ENCODE measurements at places on chromosomes 4 and X.

DNA sequence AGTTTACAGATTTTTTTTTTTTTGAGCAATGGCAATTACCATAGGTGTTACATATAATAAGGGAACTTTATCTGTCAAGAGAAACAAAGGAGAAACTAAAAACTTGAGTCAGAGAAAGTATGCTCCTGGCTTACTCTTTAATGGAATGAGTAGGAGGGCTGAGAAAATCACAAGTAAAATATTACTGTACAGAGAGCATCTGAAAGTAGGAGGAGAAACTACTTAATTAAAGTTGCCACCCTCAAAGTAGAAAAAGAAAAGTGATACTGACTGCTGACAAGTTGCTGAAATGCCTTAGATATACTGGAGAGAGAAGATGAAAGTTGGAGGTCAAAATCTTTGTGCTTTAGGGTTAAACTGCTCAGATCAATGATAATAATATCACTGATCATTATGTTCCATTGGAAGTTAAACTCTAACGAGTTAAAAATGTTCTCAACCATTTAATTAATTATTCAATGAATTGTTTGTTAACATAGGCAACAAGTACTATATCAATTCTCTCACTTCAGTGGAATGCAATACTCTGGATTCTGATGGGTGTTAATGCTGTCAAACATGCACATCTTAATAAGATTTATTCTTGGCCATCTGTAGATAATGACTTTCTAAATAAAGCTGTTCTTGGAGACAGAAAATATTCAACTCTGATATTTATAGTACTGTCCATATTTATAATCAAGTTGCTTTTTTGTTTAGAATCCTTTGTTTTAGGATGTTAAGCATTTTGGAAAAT lies 61.2 kb upstream of the CAMK2D start:
- no peak for DNase-seq

DNA sequence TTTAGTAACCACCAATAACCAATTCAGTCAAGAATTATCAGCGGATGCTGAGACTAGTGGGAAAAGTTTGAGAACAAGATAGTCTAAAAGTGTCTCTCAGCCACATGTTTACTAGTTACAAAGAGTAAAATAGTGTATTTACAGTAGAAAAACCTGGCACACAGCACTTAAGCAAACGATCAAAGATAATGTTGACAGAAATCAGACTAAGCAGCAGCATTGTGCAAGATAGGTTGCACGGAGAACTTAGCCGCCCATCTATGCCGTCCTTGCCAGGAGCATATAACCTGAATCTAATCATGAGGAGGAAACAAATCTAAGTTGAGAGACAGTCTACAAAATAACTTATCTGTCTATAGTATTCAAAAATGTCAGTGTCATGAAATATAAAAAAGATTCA lies 35.3 kb downstream of the KLHL5 start:
- no peak for DNase-seq

- no peak for DNase-seq
Observed at GRCh38 chr4:71683309-71683708, 100.6 kb downstream of the GC start.

DNA sequence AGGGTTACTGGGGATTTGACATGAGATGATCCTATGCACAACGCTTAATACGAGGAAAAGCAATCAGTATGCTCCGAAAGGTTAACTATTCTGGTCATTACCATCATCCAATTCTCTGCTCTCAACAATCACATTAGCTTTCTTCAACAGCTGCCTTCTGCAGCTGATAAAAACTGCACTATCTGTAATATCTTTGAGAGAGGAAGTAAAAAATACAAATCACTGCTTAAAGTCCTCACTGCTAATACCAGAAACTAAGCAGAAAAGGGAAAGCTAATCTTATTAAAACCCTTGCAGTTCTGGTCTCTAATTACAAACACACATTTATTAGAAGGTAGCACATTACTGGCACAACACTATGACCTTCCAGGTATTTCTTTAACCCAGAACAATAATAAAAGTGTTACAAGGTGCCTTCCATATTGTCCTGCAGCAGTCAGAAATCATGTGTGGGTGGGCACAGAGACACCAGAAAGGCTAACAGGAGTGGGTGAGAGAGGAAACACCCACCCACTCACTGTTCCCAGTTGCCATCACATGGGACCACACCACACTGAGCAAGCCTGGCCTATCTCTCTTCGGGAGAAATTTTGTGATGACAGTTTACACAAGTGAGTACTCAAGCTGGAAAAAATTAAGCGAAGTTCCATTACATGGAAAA lies 71.0 kb downstream of the RELL1 start:
- no peak for DNase-seq

- DNase-seq, result peak; percentile 20
Observed at GRCh38 chrX:39204945-39205344, 403.7 kb downstream of the MID1IP1 start.

GRCh38 chrX:65821721-65822496 lies 154.5 kb downstream of the MSN start:
- no peak for DNase-seq

DNA sequence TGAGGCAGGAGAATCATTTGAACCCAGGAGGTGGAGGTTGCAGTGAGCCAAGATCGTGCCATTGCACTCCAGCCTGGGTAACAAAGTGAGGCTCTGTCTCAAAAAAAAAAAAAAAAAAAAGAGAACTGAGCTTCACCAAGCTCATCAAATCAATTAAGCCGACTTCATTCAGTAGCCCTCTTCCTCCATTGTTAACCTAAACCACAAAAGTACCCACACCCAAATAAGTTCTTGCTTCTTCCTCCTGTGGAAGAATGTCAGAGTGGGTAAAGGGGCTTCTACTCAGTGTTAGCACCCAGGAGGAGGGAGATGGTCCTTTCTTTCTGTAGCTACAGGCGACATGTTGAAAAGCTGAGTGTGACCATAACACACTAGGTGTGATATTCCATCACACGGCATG lies 58.6 kb upstream of the CHRNA9 start:
- no peak for DNase-seq

DNA sequence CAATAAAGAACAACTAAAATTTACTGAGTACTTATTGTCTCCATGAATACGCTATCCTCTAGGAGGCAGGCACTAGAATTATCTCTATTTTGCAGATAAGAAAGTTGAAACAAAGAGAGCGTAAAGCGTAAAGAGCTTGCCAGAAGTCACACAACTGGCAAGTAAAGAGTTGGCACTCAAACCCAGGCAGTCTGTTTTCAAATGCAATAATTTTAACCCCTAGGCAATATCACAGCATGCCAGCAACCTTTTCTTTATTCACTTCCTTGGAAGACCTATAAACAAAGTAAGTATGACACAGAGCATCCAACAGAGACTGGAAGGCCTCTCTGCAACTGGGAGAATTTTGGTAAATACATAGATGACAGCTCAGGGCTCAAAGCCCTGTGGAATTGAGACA lies 23.2 kb upstream of the AMELX start:
- DNase-seq, result no peak

DNA sequence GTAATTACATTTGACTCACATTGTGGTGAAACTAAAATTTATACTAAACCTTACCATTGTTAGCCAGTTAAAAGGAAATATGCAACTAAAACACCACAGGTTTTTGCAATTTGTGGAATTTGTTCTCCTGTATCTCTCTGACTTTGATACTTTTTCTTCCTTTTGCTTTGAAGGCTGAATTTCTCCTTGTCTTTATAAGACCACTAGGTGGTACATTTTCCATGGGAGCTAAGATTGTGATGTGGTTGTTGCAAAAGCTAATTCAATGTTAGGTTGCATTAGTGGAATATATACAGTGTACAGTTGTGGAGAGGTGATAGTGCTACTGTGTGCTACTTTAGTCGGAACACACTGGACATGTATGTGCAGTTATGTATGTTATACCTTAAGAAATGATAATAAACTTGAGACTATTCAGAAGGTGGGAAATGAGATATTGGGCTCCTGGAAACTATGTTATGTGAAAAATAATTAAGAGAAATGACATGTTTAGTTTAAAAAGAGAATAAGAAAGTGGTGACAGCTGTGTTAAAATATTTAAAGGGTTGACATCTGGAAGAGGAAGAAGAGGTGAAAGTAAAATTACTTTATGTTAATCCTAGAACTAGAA lies 70.3 kb downstream of the ARL9 start:
- no peak for DNase-seq

DNA sequence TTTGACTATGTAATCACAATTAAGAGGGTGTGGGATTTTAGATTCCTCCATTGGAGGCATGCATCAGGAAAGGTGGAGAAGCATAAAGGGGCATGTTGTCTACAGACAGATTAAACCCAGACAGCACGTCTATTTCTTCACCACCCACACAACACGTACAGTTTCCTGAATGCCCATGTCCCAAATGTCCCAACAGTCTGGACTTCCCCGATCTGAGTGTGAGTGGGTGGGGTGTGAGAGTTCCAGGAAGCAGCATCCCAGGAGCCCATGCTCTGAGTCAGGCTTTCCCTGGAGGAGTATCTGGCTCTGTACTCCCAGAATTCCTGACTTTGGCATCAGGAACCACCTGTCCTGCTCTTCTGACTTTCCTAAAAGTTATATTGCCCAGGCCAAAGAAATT lies 30.8 kb upstream of the NDP start:
- DNase-seq, result no peak

DNA sequence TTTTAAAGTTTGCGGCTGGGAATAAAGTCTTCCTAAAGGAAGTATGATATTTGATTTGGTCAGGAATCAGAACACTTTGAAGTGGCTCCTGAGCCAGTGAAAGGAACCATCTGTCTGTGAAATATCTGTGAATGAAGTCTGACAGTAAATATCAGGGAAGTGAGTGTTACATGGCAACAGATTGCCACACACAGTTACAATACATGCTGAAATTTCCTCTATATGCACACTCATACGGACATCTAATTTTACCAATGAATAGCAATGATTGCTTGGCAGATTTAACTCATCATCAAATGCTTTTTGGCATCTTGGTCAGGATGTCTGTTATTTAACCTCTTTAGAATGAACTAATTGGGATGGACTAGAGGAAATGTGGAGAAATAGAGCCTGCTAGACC lies 1023.8 kb downstream of the FAT4 start:
- DNase-seq, result no peak

DNA sequence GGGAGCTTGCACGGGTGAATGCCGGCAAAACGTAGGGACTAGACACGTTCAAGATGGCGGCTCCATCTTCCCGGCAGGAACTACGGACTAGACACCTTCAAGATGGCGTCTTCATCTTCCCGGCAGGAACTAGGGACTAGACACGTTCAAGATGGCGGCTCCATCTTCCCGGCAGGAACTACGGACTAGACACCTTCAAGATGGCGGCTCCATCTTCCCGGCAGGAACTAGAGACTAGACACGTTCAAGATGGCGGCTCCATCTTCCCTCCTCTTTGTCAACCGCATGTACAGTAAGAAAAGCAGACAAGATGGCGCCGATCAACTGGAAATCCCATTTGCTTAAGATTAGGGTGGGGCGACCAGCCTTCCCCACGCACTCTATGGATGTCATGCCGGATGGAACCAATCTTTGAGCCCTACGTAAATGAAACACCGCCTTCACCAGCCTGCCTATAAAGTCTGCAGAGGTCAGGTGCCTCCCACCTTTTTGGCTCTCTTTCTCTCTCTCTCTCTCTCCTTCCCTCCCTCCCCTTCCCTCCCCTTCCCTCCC lies 222.4 kb downstream of the CRLF2 start:
- peak; percentile 41 for DNase-seq

GRCh38 chrX:103552236-103552635 lies 32.9 kb upstream of the RAB40A start:
- no peak for DNase-seq

All from stimulated activated CD4-positive, alpha-beta T cell treated with anti-CD3 and anti-CD28 coated beads, Interleukin-1b, Interleukin-23, amount 100 ng/mL, for 24 hours (primary cell).